ENCODE measurements at places on chromosomes 4 and X.

- DNase-seq, result no peak
Measured at GRCh38 chr4:104206784-104207183, 287.9 kb downstream of the CXXC4 start.

DNA sequence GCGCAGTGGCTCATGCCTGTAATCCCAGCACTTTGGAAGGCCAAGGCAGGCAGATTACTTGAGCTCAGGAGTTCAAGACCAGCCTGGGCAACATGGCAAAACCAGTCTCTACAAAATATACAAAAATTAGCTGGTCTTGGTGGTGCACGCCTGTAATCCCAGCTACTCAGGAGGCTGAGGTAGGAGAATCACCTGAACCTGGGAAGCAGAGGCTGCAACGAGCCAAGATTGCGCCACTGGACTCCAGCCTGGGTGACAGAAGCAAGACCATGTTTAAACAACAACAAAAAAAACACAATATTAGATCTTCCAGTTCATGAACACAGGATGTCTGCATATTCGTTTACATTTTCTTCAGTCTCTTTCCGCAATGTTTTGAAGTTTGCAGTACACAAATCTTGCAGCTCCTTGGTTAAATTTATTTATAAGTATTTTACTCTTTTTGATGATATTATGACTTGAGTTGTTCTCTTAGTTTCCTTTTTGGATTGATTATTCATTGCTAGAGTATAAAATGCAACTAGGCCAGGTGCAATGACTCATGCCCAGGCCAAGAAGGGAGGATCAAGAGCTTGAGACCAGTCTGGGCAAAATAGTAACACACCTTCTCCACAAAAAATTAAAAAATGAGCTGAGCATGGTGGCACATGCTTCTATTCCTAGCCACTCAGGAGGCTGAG, 30.4 kb upstream of the ABCG2 start:
- no peak for DNase-seq

DNA sequence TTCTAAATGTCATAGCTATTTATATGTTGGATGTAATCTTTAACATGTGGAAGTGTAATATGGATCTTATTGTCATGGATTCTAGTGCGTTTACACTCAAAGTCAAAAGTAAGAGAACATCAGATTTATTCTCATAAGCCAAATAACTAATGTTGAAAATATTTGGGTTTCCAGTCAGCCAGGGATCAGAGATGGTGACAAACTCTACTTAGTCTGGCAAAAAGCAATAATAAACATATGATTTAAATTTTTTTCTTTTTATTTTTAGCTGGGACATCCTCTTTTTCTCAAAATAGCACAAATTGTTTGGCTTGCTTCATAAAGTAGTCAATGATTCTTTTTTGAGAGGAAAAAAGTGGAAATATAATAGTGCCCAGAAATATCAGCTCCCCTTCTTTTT, 392.3 kb downstream of the ARHGAP24 start:
- DNase-seq, result no peak

- DNase-seq, result peak; percentile 20
Measured at GRCh38 chr4:105215609-105216313, 69.1 kb downstream of the TET2 start.

DNA sequence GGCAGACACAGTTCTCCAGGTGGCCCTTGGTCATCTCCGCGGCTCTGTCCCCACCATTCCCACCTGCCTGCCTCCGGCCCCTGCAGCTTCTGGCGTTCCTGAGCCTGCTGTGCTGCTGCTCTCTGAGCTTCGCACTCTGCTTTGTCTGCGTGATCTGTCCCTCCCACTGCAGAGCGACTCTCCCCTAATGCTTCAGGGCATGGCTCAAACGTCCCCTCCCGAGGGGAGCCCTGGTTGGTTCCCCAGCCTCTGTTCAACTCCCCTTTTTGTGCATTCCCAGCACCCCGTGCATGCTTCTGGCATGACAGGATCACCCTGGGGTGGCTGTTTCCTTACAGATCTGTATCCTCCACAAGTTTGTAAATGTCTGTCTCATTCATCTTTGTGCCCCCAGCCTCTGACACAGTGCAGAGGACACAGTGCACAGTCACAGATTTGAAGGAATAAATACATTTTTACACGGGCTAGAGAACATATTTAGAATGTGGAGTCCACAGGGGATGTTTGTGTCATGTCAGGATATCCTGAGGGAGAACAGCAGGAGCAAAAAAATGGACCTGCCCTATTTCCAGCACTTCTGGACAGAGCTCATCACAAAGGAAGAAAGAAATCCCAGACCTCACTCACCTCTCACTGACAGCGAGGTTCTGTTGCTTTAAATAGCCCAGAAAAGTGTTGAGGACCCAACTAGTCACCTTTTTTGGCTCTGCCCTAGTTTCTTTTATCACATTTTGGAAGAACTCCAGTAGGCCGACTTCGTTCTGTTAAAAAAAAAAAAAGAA, 72.6 kb downstream of the GATB start:
- peak; percentile 65 for DNase-seq

- peak; percentile 69 for DNase-seq
Measured at GRCh38 chr4:76589402-76589801, 154.4 kb downstream of the SHROOM3 start.

GRCh38 chrX:152904151-152905080, 6.5 kb downstream of the ZNF185 start:
- DNase-seq, result peak; percentile 47

- DNase-seq, result no peak
Measured at GRCh38 chr4:149466446-149466845, 349.2 kb downstream of the IQCM start.

DNA sequence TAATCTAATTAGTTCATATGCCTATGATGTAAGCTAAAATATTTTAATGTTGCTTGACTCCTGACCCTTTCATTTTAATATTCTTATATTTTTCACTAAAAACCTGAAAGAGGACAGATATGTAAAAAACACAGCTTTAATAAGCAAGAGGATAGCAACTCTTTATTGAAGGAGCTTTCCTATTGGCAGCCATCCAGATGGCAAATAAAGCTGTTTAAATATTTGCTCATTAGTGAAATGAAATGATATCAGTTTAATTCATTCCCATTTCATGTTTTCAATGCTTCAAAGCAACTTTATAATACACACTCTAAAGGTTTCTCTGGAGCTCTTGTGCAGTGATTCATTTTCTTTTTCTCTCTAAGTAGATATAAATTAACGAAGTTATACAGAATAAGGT, 473.4 kb downstream of the PCDH7 start:
- DNase-seq, result no peak

GRCh38 chr4:40886931-40887763, 137.4 kb downstream of the NSUN7 start:
- no peak for DNase-seq

GRCh38 chrX:29788991-29789699, 426.2 kb upstream of the MAGEB2 start:
- DNase-seq, result no peak

- DNase-seq, result no peak
Measured at GRCh38 chr4:28835501-28835900, 1884.7 kb upstream of the PCDH7 start.

GRCh38 chrX:40166582-40166981, 68.8 kb upstream of the BCOR start:
- DNase-seq, result no peak

GRCh38 chr4:73080789-73081188, 11.3 kb upstream of the COX18 start:
- DNase-seq, result no peak

GRCh38 chrX:133655275-133656265, 240.3 kb upstream of the GPC4 start:
- DNase-seq, result no peak

DNA sequence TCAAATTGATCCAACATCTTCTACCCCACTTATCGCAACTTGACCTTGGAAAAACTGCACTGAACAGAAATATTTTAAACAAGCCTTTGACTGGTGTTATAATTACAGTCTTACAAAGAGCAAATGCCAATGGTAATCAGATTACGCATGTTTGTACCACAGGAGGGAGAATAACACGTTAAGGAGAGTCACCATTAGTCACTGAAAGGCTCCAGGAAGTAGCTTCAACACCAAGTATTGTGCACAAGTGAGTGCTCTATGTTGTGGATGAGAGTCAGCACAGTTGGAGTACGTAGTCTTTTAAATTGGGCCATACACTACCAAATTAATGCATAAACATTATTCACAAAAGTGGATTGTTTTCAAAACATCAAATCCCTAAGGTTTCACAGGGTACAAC, 1081.5 kb upstream of the TENM3 start:
- DNase-seq, result no peak

Measured in NCI-H226 (cell line).